ENCODE measurements at places on chromosomes 16 and 17.
A peak's percentile ranks its signal among the peaks of the same experiment; 100 is the strongest.

GRCh38 chr17:13601776-13602551 is at the start of gene HS3ST3A1:
Gene HS3ST3A1 (minus strand): TSS chr17:13601929. CDS start chr17:13601129, 800 bp downstream.
- no peak for DNase-seq

- no peak for DNase-seq
Observed at GRCh38 chr17:78458091-78458490, 79.6 kb downstream of the PGS1 start.

DNA sequence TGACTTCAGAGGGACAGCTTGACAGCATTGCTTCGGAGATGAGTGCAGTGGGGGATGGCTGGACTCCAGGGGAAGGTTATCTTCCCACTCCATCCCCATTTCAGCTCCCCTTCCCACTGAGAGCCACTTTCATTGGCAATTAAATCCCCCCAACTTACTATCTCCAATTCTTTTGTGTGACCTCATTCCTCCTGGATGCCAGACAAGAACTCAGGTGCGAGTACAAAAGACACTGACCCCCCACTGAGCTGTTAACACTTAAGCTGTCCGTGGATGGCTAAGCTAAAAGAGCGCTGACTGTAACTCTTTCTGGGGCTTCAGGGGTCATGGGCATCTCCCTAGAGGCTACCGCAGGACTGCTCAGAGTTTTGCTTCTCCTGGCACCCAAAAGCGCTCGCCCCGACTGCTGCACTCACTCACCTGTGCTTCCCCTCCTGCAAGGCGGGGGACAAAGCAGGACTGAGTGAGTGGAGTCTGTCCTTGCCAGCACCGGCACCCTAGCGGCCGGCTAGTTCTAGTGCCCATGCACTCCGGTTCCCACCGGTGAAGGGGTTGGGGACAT is 44.8 kb upstream of the FBXO47 start:
- DNase-seq, result no peak

DNA sequence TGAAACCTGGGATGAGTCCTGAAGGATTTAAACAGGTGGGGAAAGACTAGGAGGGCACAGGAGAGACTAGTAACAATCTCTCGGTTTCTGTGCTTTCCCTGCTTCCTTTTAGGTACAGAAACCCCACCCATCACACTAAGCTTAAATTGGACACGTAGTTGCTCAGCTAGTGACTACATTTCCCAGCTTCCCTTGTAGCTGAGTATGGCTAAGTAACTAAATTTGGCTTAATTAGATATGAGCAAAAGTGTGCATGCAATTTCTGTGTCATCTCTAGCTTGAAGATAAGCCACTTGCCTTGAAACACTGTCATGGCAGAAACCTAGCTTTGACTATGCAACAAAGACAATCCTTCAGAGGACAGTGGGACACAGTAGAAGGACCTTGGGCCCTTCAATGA is 36.5 kb downstream of the CACNG1 start:
- DNase-seq, result no peak

DNA sequence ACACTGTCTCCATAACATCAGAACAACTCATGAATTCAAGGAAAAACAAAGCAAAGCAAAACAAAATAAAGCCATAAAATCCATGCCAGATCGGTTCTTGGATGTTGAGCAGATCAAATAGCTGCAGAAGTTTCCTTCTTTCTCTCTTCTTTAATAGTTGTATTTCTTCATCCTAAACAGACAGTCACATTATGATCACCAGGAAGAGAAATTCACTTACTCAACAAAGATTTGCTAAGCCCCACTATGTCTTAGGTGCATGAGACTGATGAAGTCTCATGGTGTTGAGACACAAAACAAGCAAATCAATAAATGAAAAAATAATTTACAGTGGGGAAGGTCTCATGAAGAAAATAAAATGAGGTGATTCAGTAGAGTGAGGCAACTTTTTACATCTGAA is 72.8 kb downstream of the WIPI1 start:
- DNase-seq, result no peak

- DNase-seq, result no peak
Observed at GRCh38 chr16:89974870-89975269, 26.3 kb downstream of the DEF8 start.

DNA sequence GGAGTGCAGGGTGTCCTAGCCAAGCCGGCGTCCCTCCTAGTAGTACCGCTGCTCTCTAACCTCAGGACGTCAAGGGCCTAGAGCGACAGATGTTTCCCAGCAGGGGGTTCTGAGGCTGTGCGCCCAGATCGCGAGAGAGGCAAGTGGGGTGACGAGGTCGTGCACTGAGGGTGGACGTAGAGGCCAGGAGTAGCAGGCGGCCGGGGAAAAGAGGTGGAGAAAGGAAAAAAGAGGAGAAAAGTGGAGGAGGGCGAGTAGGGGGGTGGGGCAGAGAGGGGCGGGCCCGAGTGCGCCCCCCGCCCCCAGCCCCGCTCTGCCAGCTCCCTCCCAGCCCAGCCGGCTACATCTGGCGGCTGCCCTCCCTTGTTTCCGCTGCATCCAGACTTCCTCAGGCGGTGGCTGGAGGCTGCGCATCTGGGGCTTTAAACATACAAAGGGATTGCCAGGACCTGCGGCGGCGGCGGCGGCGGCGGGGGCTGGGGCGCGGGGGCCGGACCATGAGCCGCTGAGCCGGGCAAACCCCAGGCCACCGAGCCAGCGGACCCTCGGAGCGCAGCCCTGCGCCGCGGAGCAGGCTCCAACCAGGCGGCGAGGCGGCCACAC is at the start of gene MMP2:
Gene MMP2 (plus strand): TSS at position 372 of the 603 bp plus-strand sequence. CDS start 282 bp downstream, outside the sequence.
- no peak for DNase-seq

DNA sequence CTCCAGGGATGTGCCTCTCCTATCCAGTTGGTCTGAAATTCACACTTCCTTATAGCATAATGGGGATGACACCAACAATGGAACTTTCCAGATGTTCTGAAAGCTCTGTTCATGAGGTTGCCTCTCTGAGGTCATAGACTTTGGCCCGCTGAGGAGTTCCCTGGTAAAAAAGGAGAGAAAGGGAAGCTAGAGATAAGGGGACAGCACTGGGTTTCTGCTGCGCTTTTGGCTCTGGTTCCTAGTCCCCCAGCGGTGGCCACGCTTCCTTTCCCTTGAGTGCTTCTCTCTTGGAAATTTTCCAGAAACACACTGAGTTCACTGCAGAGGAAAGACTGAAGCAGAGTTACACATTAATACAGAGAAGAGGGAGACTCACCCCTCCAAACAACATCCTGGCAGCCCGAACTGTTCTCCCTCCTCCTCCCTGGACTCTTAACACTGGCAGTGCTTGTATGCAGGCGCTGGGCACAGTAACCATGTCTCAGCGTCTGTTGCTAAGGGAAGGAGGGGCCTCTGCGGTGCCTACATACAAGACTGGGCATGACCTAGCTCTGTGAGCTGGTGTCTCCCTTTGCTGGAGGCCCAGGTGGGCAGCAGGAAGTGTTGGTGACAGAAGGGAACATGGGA is at the start of gene DNAH3:
Gene DNAH3 (minus strand): TSS at position 472 of the 627 bp plus-strand sequence. CDS start 527 bp downstream, outside the sequence.
- no peak for DNase-seq

DNA sequence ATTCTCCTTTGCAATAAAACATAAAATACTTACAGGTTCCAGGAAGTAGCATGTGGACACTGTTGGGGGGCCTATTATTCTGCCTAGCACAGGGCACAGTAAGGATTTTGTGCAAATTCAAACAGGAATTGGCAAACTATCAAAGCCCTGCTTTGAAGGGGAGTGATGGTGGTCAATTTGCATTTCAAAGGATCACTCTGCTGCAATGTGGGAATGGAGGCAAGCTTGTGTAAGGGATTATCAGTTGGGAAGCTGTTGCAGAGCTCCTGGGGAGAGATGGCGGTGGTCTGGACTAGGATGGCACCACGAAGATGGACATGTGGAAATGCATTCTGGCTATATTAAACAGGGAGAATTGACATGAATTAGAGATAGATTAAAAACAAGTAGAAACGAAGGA is 990.7 kb upstream of the RBFOX1 start:
- no peak for DNase-seq

- DNase-seq, result peak; percentile 53
Observed at GRCh38 chr16:76639685-76640289, 362.6 kb downstream of the CNTNAP4 start.

DNA sequence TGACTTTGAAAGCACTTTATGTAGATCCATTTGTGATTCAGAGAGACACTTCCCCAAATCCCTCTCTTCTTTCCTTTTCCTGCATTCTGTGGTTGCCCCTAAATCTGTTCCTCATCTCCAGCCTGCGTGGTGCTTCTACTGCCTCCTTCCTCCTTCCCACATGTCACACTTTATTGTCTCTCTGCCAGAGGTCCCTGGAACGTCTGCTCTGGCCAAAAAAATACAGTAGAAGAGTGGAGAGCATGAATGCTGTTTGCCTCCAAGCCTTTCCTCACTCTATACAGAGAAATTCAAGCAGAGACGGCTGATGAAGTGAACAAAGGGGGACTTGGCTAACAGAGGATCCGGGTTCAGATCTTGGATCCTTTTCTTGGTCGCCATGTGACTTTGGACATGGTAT is 22.8 kb upstream of the IRX3 start:
- DNase-seq, result no peak

GRCh38 chr17:36846410-36847292 is 90.6 kb upstream of the LHX1 start:
- DNase-seq, result no peak

DNA sequence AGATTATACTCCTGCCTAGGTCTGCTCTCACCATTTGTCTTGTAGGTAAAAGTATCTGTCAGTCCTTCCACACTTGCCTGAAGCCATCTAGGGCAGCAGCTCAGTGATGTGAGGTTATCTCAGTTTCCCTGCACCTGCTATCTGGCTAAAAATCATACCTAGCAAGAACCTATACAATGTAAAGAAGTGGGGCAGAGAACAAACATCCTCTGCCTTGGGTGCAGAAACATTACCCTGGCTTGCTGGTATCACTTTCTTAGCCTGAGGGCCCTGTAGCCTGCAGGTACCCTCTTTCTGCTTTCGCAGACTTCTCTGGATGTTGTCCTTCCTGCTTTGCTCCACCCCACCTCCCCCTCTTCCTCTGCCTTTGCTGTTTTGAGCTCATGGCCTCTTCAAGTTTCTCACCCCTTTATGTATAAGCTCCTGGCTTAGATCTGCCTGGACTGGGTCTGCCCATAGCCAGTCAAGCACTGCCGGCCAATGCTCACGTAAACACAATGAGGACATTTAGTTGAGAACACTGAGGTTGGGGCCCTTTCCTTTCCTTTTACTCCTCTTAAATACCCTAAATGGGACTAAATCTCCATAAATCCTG is 8.7 kb upstream of the SDK2 start:
- DNase-seq, result no peak

- no peak for DNase-seq
Observed at GRCh38 chr17:28925912-28926365, 23.1 kb upstream of the DHRS13 start.

GRCh38 chr17:8856869-8857575 is 10.5 kb downstream of the PIK3R6 start:
- DNase-seq, result no peak

- DNase-seq, result no peak
Observed at GRCh38 chr17:49746791-49747490, 17.0 kb downstream of the FAM117A start.

DNA sequence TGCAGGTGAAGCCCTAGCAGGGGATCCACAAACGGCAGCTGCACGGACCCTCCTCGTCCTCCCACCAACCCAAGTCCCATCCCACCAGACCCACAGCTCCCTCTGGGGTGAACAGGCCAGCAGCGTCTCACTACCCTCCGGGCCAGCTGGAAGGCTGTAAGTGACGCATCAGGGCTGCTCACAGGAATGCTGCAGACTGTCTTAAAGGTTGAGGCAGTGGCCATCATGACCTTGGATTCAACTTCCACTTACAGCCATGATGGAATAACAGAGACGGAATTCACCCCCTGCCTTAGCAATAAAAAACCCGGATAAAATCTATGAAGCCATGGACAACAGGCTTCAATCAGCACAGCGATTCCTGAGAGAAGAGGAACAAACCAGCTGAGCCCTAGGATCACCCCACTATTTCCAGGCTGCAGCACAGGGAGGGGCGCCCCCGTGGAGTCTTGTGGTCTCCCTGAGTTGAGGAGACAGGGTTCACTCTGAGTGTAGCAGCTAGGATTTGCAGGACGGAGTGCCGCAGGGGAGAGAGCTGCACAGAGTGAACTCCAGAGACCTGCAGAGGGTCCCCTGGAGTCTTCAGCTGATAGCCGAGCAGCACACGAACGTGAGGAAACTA is 10.5 kb downstream of the FAM83G start:
- DNase-seq, result no peak

DNA sequence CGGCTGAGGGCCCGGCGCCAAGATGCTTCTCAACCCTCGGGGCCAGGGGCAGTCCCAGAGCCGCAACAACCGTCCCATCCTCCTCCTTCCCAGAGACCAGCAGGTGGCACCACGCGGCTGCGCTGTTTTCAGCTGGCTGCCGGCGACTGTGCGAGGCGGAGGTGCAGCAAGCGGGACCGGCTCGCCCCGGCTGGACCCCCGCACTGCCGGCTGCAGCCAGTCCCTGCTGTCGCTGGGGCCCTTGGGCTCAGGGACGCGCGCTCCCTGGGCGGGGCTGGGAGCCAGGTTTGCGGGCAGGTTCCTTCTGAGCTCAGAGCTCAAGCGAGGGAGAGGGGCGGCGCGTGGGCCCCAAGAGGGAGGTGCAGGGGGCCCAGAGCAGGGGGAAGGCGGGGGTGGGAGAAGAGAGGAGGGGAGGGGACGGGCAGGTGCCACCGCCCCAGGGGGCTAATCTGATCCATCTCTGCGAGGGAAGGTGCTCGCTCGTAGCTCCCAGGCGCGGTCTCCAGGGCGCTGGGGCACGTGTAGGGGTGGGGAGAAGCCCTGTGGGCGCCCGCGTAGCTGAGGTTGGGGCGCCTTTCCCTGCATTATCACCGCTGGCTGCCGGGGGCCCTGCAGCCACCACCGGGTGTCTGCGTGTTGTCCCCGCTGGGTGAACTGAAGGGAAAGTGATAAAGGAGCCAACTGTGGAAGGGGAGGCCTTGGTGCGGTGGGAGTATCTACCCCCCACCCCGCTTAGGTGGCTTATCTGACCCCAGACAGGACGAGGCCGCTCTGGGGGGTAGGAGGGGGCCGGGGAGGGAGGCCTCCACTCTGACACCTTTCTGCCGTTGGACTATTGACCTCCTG is 24.2 kb downstream of the STAT5A start:
- DNase-seq, result peak; percentile 18

GRCh38 chr17:29760279-29761039 is 137.7 kb upstream of the CORO6 start:
- no peak for DNase-seq

DNA sequence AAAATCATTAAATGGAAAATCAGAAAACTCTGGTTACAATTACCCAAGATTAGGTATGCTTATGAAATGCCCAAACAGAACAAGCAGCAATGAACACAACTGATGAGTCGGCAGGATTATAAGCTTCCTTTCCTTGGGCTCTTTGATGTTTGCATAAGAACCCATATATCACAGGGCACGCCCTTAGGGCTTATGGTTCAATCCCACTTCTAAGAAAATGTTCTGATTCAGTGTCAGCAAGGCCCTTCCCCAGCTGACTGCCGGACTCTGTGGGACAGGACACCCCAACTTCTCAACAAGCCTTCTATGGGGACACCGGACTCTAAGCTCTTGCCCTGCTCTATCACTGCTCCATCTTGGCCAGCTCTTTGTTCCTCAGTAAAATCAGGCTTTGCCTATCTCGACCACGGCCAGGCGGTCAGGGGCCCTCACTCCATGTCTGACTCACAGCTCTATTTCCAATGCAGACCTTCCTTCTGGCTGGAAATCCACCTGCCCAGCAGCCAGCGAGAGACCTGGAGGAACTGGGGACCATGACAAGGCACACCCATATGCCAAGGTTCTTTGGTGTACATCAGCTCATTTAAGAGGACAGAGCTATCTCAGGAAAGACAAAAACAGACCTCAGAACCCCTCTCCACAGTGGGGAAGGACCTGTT is 26.8 kb downstream of the LITAFD start:
- no peak for DNase-seq

GRCh38 chr17:79282294-79282693 is 207.7 kb downstream of the ENGASE start:
- no peak for DNase-seq

Measured in LNCaP clone FGC (cell line).